ENCODE measurements at places on chromosomes 6 and 20.

GRCh38 chr20:32670773-32671455 lies 2.8 kb downstream of the C20orf203 start:
- no peak for DNase-seq

- no peak for DNase-seq
Observed at GRCh38 chr6:33770124-33770832, 18.7 kb downstream of the LEMD2 start.

GRCh38 chr20:37394543-37395409 lies 48.8 kb downstream of the SRC start:
- DNase-seq, result no peak

GRCh38 chr20:55095745-55096400 lies 620.5 kb downstream of the DOK5 start:
- no peak for DNase-seq

DNA sequence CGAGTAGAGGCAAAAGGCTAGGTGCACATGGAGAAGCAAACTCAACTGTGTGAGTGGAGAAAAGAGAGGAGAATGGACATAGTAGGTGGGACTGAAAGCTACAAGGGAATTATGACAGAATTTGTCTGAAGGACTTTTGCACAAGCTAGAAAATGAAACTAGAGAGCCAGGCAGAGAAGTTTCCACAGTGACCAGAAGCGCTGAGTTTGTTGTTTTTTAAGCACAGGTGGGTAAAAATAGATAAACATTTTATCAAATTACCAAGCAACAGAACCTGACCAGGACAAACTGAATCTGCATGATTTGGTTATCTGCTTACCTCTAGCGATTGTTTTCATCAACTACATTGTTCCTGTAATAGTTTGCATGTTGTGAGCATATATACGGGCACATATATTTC lies 38.6 kb downstream of the SMLR1 start:
- DNase-seq, result no peak

- DNase-seq, result no peak
Observed at GRCh38 chr6:87705070-87705691, 3.1 kb upstream of the AKIRIN2 start.

- no peak for DNase-seq
Observed at GRCh38 chr6:124078169-124078568, 274.5 kb downstream of the NKAIN2 start.

DNA sequence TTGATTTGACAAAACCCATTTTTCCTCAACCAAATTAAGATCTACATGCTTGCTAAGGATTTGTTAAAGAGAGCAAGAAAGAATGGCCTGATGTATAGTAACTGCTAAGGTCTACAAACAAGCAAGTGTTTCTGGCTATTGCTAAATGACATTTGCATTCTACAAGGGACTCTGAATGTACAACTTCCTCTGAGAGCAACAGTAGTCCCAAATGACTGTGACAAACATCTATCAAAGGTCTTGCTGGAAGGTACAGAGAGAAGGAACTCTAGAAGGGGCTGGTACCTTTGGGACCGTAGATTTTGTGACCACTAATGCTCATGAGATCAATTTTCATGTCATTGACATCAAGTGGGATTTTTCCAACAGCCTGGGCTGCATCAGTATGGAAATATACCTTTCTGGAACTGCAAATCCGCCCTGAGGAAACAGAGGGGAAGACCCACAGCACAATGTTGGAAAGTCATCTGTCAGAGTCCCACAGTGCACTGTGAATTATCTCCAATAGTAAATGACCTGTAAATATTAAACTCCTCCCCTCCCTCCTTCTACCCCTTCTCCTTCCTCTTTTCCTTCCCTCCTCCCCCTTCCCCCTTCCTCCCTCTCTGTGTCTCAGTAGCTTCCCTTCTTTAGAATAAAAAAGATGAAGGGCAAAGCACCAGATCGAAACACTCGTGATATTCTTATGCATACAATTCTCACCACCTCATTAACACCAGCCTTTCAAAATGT lies 15.9 kb upstream of the CPNE1 start:
- no peak for DNase-seq

DNA sequence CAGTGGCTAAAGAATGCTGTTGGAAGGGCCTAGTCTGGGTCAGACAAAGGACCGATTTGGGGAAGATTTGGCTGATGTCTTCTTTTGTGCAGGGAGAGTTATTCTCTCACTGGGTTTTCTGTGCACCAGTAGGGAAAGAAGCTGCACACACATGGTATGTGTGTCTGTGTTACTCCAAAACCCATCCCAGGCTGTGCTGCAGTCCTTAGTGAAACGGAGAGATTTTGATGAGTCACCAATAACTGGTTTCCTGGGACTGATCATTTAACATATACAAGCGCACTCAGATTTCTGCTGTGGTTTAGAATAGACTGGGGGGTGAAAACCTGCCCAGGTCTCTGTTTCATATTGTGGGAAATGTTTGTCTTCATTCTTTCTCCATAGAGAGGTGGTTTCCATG lies 1049.8 kb downstream of the KIF16B start:
- DNase-seq, result no peak

DNA sequence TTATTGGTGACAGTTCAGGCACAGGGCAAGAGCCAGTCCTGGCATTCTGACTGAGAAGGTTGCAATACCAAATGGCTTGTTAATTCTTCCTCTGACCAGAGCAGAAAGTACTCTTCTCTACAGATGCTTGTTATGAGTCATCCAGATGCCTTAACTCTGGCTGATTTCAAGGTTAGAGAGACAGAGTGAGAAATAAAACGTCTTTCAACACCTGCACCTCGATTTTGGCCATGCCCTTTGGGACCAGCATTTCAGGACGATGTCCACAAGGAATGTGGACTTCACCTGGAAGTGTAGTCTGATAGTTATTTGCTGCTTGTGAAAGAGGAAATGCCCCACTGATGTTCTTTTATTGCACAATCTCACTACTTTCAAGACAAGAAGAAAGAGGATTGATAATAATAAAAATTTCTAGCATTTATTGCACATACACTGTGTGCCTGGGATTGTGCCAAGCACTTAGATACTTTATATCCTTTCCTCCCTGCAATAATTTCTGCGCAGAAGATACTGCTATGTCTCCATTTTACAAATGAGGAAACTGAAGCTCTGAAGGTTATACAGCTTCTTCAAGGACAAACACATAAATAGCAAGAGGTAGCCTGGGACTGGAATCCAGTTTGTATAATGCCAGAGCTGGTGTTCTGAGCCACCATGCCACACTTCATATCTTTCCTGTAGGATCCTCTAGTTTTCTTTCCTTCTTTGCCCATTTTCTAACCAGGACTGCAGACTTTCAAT lies 33.5 kb upstream of the MCM3 start:
- DNase-seq, result peak; percentile 41

All from fibroblast of gingiva (primary cell).